ENCODE measurements at places on chromosomes 16 and 17.

GRCh38 chr16:2095918-2096582, 39.6 kb downstream of the PKD1 start:
- H3K4me3 ChIP-seq = no peak overlapping the region
- peak; percentile 94 for DNase-seq
- H3K27ac ChIP-seq = no peak overlapping the region
- peaks cover 10% of the 10 kb centered on the region for H3K4me1 ChIP-seq

GRCh38 chr16:19883296-19883965, 1.2 kb downstream of the GPRC5B start:
- peaks cover 1% of the 10 kb centered on the region for H3K4me1 ChIP-seq
- no peaks in the 10 kb centered on the region for H3K36me3 ChIP-seq
- peak overlapping the region; percentile 79 for H3K4me3 ChIP-seq
- H3K27me3 ChIP-seq = no peaks in the 10 kb centered on the region
- H3K27ac ChIP-seq = no peak overlapping the region

DNA sequence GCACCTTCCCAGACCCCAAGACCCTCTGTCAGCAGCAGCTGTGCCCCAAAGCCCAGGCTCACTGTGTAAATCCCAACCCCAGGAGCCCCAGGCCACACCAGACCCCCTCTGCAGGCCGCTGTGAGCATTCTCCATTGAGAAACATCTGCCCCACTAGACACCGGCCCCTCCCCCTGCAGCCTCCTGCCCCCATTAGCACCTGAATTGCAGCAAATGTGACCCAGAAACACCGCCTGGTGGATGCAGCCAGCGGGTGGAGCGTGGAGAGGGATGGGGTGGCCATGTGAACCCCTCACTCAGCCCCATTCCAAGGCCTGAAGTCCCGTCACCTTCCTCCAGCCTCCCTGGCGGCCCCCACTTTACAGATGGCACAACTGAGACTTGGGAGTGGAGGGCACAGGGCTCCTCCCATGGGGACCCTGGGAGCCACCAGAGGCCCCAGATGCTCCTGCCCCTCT, 2.2 kb downstream of the UBALD1 start:
- peaks cover 29% of the 10 kb centered on the region for H3K36me3 ChIP-seq
- peaks cover 16% of the 10 kb centered on the region for H3K4me1 ChIP-seq
- no peak for DNase-seq
- H3K4me3 ChIP-seq = no peak overlapping the region

- no peak overlapping the region for H3K4me3 ChIP-seq
- no peak for DNase-seq
- H3K36me3 ChIP-seq = no peaks in the 10 kb centered on the region
- peaks cover 16% of the 10 kb centered on the region for H3K4me1 ChIP-seq
- no peak overlapping the region for H3K27ac ChIP-seq
- no peaks in the 10 kb centered on the region for H3K27me3 ChIP-seq
Observed at GRCh38 chr17:78741644-78742284, 40.3 kb downstream of the CYTH1 start.

GRCh38 chr16:8819411-8820034, 21.9 kb downstream of the PMM2 start:
- H3K36me3 ChIP-seq = peaks cover 24% of the 10 kb centered on the region
- no peak overlapping the region for H3K27ac ChIP-seq
- no peak for DNase-seq
- no peaks in the 10 kb centered on the region for H3K27me3 ChIP-seq
- H3K4me3 ChIP-seq = no peak overlapping the region

GRCh38 chr16:2715966-2716885, 3.8 kb downstream of the PRSS27 start:
- no peaks in the 10 kb centered on the region for H3K27me3 ChIP-seq
- peaks cover 11% of the 10 kb centered on the region for H3K4me1 ChIP-seq
- H3K27ac ChIP-seq = no peak overlapping the region
- no peaks in the 10 kb centered on the region for H3K36me3 ChIP-seq
- no peak overlapping the region for H3K4me3 ChIP-seq

DNA sequence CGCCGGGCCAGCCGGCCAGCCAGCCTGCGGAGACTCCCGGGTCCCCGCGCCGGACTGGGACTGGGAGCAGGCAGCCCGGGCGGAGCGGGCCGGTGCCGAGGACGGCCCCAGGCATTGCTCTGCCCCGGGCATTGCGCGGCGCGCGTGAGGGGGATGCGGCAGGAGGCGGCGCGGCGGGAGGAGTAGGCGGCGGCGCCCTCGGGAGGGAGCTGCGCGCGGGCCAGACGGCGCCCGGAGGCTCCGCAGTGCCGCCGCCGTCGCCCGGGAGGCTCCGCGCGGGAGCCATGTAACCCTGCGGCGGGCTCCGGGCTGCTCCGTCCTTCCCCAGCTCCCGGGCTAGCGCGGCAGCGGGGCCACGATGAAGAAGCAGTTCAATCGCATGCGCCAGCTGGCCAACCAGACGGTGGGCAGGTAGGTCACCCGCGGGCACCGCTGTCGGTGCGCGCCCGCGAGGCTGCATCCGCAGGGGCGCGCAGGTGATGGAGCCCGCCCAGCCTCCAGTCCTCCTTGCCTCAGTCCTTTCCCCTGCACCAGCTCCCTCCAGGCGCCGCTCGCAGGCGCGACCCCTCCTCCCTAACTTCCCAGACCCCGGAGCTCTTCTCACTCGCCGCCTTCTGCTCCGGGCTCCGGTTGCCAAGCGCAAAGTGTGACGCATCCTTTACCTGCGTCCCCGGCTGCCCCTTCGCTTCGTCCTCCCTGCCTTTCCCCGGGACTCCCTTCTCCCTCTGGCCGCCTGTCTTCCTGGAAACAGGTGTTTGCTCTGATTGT, at the start of gene ARHGAP44:
ARHGAP44 (plus strand) TSS at position 18 of the 768 bp plus-strand sequence; CDS start at position 359, 341 bp downstream.
- H3K4me3 ChIP-seq = peak within 1 kb of the TSS; percentile 93
- peaks cover 6% of the 10 kb centered on the region for H3K4me1 ChIP-seq
- DNase-seq = peak; percentile 48
- H3K36me3 ChIP-seq = no peaks in the 10 kb centered on the region

- no peak overlapping the region for H3K4me3 ChIP-seq
- DNase-seq = no peak
- H3K36me3 ChIP-seq = no peaks in the 10 kb centered on the region
- no peaks in the 10 kb centered on the region for H3K27me3 ChIP-seq
- no peak overlapping the region for H3K27ac ChIP-seq
Observed at GRCh38 chr17:49482144-49482817, 12.8 kb upstream of the NGFR start.

DNA sequence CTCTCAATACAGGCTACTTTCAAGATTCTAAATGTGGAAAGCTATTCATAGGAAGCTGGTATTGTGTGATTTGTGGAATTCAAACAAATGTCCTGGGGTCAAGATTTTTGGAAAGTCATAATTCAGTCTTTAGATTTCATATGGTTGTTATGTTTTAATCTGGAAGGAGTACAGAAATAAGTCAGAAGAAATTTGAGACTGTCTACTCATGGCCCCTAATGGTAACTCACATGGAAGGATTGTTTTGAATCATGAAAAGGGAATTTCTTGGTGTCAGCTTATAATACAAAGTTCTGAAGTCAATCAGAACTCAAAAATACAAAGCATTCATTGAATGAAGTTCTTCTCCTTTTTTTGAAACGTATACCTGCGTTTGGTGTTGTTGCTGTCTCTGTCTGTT, 3.1 kb downstream of the KCNJ2 start:
- no peaks in the 10 kb centered on the region for H3K27me3 ChIP-seq
- H3K4me3 ChIP-seq = no peak overlapping the region
